ENCODE measurements at places on chromosomes 3 and 15.

DNA sequence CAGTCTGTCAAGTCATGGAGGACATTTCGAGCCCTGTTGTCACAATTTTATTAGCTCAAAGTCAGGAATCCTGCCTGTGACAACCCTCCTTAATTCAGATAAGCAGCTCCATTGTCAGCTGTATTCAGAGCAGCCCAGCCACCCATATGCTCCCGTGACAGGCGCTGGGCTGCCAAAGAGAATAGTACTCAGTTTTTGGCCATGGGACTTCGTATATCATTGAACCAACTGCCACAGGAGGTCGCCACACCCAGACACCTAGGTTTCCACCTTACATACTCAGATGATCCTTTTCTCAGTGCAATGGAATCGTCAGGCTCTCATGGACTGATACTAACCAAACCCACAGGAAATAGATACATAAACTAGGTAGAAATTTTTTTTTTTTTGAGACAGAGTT is 100.2 kb downstream of the C3orf70 start:
- no peak for DNase-seq

DNA sequence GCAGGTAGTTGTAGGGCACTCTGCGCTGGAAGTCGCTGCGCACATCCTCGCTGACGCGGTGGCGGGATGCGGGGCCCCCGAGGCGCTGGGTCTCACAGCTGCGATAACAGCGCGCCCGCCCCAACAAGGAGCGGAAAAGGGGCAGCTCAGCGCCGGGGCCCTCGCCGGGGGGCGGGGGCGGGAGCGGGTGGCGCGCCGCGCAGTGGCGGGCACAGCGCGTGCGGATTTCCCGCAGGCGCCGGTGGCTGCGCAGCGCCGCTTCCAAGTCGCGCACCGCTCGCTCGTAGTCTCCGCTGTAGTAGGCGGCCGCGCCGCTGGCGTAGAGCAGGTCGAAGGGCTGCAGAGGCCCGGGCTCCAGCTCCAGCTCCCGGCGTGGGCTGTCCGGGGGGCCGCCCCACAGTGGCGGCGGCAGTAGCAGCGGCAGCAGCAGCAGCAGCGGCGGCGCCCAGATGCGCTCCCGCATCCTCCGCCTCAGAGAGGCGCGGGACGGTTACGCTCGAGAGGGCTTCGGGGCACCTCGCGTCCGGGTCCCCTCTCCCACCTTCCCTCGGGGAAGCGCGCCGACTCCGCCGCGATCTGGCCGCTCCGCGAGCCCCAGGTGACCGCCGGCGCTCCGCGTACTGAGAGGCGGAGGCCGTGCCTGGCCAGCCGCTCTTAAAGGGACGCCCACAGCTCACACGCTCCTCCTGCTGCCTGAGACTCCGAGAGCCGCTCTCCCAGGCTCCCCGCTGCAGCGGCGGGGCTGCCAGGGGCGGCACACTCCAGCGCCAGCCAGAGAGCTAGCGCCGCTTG is at the start of gene P3H2:
TSS of gene P3H2 (minus strand) at position 629 of the 792 bp plus-strand sequence. CDS start at position 463, 166 bp downstream.
- peak; percentile 91 for DNase-seq

DNA sequence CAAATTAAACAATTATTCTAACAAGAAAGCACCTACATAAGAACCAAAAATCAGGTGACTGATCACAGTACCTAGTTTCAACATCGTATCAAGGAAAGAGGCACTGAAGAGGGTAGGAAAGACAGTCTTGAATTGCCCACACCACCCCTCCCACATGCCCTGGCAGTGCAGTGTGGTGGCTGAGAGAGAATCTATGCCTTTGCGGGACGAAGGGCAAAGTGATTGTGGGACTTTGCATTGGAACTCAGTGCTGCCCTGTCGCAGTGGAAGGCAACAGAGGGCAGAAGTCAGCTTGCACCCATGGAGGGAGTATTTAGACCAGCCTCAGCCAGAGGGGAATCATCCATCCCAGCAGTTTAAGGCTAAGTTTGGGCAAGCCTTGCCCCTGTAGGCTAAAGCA is 24.5 kb downstream of the NEDD4 start:
- no peak for DNase-seq

DNA sequence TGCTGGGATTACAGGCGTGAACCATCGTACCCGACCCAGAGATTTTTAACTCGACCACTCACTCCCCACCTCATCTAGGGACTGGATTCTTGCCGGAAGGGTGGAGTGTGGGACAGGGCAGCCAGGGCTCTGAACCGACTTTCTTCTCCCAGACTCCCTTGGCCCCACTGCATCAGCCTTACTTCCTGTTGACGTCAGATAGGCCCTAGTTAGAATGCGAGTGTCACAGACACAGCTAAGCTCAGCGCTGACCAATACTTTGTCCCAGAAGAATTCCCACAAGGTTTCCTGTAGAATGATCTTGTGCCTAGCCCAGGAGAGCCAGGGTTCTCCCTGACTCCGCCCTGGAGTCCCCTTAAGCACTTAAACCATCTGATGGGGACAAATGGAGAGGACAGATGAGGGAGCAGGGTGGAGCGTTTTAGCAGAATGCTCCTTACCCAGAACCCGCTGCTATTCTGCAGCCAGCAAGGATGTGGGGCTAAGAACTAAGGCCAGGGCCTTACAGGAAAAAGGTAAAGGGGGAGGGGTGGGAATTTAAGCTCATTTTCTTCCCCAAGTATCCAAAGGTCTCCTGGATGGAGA is 5.8 kb upstream of the TUSC2 start:
- DNase-seq, result no peak

DNA sequence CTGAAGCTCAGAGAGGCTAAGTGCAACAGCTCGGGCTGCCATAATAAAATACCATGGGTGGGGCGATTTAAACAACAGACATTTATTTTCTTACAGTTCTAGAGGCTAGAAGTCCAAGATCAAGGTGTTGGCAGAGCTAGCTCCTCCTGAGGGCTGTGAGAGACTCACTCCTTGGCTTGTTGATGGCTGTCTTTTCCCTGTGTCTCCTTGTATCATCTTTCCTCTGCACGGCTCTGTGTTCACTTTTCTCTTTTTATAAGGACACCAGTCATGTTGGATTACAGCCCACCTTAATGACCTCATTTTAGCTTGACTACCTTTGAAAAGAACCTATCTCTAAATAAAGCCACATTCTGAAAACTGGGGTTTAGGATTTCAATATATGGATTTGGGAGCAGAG is 129.7 kb downstream of the RPL22L1 start:
- DNase-seq, result no peak
